ENCODE measurements at places on chromosomes 1 and 21. TPM values are rescaled to one million over a fixed set of nuclear protein-coding genes. Genes with fewer than 3 reads are reported as not detected.

GRCh38 chr1:6794164-6794563 is 8.9 kb downstream of the CAMTA1 start:
- DNase-seq: peak; percentile 60

Gene LRRC3
- total RNA-seq: 5.9 TPM

DNA sequence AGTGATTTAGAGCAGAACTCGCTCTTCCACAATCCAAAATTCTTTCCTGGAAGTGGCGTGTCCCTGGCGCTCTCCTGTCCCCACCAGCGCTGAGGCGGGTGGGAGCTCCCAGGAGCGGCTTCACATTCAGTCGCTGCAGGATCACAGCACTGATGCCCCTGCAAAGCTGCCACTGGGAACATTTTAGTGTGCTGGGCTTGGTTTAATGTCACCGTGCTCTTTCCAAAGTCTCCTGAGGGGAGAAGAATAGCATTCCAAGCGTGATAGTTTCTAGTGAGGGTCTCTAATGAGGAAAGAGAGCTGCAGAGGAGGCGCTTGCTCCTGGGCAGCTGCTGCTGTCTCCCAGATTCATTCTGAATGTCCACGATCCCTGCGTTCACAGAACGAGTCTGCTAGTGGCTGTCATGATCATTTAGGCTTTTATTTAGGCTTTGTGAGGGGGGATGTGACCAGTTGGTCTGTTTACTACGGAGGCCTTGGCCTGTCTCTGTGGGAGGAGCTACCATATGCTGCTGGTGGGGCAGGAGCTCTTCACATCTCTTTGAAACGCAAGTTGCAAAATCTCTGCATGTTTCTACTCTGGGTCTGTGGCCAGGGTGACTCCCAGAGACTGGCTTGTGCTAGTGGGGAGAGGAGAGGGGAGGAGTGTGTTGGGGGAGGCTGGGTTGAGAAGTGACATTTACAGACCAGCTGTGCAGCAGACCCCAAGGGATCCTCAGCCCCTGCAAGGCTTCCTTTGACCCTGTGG is 23.4 kb downstream of the OLFML3 start:
- DNase-seq: peak; percentile 88

DNA sequence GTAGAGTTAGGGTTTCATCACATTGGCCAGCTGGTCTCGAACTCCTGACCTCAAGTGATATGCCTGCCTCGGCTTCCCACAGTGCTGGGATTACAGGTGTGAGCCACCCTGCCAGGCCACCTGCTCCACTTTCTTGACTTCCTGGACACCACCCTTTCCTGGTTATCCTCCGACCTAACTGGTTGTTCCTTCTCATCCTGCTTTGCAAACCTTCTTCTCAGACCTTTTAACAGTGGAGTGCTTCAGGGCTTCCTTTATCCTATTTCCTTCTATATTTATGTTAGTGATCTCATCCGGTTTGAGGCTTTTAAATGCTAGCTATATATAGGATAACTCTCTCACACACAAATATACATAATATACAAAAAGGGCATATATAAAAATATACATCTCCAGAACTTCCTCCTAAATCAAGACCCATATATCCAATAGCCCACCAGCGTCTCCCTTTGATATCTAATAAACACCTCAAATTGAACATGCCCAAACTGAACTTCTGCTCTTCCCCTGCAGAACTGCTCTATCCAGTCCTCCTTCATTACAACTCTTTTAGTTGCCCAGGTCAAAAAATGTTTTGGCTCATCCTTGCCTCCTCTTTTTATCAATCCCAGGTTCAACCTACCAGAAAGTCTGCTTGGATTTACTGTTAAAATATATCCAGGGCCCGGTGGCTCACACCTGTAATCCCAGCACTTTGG is 19.5 kb upstream of the UQCRHL start:
- DNase-seq: no peak

Gene GBP6
- not detected for total RNA-seq
